ENCODE measurements at places on chromosomes 16 and 17. TPM values are rescaled to one million over a fixed set of nuclear protein-coding genes. Genes with fewer than 3 reads are reported as not detected.

RNF112 gene
- polyA plus RNA-seq = 4.5 TPM

TBC1D3 gene
- polyA plus RNA-seq = not detected

CDH13 gene
- 54.8 TPM for polyA plus RNA-seq

P2RX5 gene
- 6.4 TPM for polyA plus RNA-seq

LRRC46 gene
- 0.67 TPM for polyA plus RNA-seq

STX1B gene
- 4.8 TPM for polyA plus RNA-seq

DNA sequence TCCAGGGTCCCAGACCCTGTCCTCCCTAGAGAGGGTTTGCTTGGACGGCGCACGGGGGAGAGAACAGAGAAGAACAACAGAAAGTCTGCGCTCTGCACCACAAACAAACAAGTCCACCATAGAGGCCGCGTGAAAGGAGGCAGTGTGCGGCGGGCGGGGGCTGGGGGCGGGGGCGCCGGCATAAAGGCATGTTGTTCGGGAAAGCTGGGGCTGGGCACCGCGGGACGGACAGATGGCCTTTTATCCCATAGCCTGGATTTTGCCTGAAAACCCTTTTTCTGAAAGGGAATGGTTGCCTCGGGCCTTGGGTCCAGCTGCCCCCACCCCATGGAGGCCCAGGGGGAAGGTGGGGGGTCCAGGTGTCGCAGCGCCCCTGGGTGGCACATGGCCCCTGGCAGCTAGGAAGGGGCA, 26.0 kb downstream of the FA2H start:
- DNase-seq = no peak

- no peak for DNase-seq
These were observed 600 bp upstream of the BLTP2 start for GRCh38 chr17:28645576-28645939.

- DNase-seq = no peak
These were observed 512.4 kb upstream of the CDH11 start for GRCh38 chr16:65634291-65634690.

DNA sequence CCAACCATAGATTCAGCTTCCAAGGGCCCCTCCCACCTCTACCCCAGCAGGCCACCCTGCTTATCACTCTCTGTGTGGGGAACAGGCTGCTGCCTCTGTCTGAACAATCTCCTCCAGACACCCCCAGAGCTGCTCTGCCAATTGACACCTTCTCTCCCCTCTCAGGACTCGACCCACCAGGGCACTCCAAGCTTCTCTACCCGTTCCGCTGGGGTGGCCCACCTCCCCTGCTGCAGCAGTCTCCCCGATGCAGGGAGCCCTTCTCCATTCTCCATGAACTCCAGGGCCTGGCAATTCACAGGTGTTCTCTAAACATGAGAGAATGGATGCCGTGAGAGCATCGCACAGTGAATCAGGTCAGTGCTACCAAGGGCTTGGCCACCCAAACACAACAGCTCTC, 28.3 kb upstream of the FAAP100 start:
- DNase-seq = no peak

GRCh38 chr16:12229759-12230594, 253.4 kb downstream of the SNX29 start:
- peak; percentile 21 for DNase-seq

DNA sequence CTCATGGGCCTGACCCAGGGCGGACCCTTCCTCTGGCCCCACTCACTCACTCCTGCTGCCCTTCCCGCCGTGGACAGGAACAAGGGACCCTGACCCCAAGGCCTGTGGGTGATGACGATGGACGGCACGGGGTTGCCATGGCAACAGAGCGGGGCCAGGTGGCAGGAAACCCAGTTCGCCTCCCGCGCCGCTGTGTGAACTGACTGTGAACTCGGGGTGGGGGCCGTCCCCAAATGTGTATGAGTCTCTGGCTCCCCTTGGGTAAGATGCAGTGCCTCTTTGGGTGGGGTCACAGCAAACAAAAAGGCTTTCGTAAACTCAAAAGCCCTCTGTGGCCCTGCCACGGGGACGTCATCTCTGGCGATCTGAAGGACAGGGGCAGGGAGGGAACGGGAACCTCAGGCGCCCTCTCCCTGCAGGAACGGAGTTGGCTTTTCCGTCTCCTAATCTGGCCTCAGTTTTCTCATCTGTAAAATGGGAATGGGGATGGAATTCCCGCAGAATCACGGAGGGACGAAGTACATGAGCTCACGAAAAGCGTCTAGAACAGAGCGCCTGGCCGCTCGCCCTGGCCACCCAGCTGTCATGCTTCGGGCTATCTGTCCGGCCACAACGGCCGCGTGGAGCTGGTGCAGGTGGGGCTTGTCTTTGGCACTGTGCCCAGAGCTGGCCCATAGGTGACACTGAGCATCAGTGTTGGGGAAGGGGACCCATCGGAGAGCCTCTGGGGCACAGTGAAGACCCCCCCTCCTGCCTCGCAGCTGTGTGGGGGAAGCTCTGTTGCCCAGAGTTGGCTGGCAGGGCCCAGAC, 44.9 kb upstream of the PABPN1L start:
- no peak for DNase-seq

DNA sequence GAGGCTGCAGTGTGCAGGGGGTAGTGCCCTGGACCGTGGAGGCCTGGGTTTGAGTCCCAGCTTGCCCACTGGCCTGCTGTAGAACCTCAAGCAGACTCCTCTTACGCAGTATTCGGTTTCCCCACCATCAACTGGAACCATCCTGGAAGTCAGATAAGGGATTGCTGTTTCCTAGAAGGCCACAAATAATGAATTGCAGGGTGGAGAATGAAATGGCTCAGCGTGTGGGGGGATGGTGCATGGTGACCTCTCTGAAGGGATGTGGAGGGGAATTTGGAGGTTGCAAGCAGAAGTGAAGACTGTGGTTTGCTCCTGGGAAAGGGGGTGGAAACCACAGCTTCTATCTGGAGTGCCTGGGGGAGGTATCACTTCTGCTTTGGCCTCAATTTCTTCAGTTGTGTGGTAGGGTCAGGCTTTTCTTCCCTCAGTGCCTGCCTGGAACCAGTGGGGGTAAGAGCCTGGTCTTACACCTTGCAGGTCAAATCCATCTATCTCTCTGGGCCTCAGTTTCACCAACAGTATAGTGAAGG, 1.7 kb downstream of the ADGRG5 start:
- DNase-seq = no peak

DNA sequence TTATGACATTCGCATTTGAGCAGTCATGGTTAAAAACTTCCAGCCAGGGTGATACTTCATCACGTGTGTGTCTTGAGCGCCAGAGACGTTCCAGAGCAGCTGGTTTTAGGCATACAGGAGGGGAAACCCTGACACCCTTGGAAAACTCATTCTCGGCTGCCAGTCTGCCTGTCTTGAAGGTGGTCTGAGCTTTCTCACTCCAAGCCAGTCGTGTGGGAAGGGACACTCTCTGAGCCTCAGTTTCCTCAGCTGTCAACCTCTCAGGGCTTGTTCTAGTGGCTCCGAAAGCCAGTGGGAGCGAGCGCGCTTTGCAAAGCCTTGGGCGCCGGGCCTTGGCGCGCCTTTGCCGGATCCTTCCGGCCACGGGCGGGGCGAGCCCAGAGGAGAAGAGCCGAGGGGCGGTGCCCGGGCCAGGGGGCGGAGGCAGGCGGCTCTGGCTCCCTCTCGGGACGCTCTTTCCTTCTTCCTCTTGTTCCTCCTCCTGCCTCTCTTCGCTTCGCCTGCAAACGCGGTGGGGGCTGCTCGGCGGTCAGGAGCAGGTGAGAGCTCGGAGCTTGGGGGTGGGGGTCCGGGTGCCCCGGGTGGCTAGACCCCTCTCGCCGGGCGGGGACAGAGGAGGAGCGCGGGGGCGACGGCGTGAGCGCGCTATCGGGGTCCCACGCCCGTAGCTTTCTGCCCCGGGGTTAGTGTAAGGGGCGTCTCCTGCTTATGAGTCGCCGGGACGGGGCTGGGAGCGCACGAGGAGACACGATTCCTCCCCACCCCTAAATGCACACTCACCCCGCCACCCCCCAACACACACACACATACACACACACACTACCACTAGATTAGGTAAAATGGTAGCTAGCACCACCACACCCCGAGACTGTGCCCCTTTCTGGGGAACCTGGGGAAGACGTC, at the start of gene LDAF1:
Gene LDAF1, plus strand, starts transcription at position 467 of the 903 bp plus-strand sequence. CDS start 2,509 bp downstream, outside the sequence.
- no peak for DNase-seq

DNA sequence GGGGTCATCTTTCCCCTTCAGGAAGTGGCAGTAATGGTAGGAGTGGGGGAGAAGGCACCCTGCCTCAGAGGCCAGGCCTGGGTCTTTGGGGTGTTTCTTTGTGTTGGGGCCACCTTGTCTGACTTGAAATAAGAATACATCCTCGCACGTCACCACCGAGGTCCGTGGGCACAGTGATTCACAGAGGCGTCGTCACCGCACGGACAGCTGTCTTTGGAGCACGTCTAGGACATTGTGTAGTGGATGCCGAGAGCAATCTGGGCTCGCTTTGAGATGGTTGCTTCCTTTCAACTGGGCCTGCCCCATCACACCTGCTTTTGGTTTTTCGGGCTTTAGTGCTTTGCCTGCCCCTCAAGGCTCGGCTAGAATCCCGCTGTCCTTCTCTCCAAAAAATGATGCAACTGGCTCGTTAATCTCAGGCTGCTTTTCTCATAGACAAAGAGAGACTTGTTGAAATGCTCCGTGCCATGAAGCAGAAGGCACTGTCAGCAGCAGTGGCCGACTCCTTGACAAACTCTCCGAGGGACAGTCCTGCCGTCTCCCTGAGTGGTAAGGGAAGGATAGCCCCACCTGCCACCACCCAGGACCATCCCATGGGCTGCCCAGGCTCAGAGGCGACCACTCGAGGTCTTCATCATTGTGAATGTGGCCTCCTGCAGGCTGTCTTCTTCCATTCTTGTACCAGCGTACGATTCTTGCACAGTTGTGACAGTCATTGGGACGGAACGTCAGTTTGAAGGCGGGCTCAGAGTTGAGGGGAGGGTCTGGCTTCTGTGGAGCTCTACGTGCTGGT, 24.0 kb downstream of the GINS2 start:
- no peak for DNase-seq

Measured in AG04450 (cell line).